ENCODE measurements at places on chromosomes 6 and 20.

- no peak for DNase-seq
Observed at GRCh38 chr6:38068854-38069590, 249.5 kb downstream of the ZFAND3 start.

DNA sequence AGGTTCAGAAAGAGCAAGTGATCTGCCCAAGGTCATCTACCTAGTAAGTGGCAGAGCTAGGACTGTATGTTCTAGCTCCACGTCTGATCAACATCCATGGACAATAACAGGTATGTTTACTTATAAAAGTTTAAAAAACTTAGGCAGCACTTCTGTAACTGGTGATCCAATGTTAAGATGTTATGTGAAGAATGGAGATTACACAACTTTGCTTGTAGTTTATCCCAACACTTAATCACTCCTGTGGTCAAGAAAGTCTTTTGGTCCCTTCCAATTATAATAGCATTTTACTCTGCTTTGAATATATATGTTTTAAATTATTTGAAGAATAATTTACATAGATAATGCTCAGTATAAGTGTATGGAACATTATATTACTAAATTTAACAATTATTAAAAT, 4.8 kb downstream of the FBXO30 start:
- DNase-seq = no peak

DNA sequence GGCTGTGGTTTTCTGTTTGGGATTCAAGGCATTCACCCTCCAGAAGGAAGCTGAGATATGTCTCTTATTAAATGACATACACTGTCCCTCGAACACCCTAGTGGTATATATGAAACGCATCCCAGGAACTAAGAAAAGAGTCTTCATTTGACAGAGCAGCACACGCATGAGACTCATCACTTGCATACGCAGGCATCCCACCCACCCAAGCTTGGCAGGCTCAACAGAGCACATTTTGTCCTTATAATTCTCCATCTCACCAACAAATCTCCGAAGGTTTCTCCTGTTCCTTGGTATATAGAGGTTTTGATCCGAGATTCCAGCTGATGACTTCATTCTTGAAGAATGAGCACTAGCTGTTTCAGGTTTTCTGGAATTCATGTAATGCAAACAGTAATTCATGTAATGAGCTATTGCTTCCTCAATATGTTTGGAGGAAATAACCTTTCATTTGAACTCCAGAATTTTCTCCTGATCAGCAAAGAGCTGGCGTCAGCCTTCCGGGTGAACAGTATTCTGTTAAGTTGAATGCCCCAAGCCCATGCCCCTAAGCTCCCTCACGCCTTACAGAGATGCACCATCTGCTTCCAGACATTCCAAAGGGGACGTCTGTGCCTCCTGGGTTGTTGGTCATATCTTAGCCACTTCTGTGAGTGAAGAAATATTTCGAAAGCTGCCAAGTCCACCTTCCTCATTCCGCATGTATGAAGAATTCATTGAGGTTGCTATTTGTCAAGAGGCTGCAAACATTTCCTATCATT, 66.0 kb upstream of the CDH4 start:
- peak; percentile 95 for DNase-seq

DNA sequence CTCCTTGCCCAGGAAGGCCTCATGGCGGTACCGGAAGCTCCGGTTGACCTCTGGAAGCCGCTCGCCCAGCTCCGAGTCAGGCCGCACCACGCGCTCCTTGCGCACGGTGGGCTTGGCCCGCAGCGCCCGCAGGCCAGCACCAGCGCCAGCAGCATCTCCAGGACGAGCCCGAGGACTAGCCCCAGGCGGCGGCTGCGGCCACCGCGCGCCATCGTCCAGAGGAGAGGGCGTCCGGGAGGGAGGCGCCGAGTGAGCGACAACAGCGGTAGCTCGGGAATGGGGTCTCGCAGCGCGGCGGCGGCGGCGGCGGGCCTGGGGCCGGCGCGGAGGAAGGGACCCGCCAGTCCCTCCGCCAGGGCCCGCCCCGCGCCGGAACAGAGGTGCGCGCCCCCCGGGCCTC, 27.6 kb upstream of the CGA start:
- no peak for DNase-seq

- DNase-seq = no peak
Observed at GRCh38 chr6:45009576-45009975, 318.6 kb upstream of the RUNX2 start.

- DNase-seq = no peak
Observed at GRCh38 chr6:168366473-168366872, 46.9 kb upstream of the DACT2 start.

DNA sequence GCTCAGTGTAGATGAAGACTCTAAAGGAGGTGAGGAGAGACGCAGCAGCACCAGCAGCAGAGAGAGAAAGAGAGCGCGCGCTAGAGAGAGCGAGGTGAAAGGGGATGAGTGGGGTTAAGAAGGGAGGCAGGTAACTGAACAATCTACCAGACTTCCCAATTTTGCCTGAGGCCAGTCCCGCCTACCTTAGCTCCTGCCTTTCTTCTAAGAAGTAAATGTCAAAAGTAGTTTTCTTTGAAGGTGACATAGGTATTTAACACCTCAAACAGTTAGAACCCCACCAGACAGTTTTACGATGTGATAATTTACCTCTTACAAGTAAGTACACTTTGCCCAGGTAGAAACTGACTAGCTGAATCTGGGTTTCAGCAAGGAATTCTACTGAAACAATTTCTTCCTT, 132.0 kb upstream of the EEF1E1 start:
- DNase-seq = no peak

DNA sequence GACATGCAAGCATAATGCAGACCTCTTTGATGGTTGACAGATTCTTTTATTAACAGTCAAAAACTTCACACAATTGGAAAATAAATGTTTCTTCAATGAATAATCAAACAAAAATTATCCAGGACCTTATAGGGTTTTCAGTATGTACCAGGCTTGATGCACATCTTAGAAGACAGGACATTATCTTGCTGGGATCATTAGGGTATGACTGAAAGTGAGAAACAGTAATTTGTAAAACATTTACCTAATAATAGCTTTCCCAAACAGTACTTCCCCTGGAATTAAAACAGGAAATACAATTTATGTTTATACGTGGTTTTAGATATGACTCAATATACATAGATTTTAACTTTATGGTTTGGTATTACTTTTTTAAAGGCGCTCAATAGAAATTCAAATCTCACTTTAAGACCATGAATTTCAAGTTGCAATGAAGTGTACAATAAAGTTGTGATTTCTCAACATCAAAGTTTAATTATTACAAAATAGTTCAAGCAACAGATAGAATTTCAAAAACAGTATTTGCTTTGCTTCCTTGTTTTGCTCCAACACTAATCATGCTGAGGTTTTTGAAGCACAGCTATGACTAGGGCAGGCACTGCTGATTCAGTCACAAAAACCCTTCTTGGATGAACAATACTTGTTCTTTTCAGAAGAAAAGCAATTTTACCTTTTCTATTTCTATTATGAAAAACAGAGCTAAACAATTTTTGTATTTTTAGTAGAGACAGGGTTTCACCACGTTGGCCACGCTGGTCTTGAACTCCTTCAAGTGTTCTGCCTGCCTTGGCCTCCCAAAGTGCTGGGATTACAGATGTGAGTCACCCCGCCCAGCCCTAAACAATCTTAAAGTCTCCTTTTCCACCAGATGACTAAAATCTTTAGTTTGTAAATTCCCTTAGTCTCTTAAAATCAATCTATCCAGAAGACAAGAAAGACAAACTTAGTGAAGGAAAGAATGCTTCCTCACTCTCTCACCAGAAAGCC, 13.7 kb downstream of the SOD2 start:
- DNase-seq = no peak

DNA sequence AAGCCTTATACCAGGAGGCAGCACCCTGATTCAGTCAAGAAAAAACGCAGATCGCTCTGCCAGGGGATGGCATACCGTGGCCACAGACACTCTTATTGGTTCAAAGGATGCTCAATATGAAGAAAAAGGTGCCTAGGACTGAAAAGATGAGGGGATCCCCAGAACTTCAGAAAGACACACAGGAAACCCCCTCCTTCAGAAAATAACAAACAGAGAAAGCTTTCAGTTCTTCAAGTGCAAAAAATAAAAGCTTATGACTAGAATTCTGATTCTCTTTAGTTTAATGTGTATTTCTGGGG, 17.7 kb upstream of the MYB start:
- DNase-seq = no peak

DNA sequence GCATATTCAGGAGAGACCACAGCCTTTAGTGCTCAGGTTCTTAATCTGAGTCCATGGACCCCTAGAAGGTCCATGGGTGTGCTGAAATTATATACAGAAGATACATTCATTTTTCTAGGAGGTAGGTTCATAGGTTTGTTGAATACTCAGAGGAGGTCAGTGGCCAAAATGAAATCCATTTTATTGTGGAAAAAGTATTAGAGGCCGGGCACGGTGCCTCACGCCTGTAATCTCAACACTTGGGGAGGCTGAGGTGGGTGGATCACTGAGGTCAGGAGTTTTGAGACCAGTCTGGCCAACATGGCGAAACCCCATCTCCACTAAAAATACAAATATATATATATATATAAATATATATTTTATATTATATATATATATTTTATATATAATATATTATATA, 9.0 kb upstream of the UST start:
- no peak for DNase-seq

GRCh38 chr6:95648636-95649035, 71.3 kb downstream of the MANEA start:
- DNase-seq = no peak

- DNase-seq = no peak
Observed at GRCh38 chr6:160692369-160692959, 9.6 kb upstream of the PLG start.
